ACHN (cell line): ENCODE measurements at places on chromosomes 4 and X.
A peak's percentile ranks its signal among the peaks of the same experiment; 100 is the strongest.

GRCh38 chr4:41991916-41992767 is 1.8 kb downstream of the SLC30A9 start:
- DNase-seq: peak; percentile 12

DNA sequence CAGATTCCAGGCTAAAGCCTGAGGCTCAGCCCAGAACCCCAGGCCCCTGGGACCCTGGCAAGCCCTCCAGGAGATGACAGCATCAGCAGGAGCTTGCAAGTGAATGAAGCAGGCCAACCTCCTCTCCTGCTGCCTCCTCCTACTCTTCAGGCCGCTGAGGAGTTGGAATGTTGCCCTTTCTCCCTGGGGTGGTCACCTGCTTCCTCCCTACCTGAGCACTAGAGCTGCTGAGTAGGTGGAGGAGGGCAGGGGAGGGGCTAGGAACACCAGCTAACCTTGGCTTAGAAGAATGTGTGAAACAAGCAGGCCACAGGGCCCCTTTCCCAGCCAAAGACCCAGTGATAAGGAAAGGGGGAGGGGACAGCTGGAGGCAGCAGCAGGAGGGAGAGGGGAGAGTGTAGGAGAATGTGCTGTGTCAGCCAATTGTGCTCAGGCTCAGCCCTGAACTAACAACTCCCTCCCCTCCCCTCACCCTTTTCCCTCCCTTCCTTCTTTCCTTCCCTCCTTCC is 58.0 kb downstream of the PJA1 start:
- DNase-seq: no peak

DNA sequence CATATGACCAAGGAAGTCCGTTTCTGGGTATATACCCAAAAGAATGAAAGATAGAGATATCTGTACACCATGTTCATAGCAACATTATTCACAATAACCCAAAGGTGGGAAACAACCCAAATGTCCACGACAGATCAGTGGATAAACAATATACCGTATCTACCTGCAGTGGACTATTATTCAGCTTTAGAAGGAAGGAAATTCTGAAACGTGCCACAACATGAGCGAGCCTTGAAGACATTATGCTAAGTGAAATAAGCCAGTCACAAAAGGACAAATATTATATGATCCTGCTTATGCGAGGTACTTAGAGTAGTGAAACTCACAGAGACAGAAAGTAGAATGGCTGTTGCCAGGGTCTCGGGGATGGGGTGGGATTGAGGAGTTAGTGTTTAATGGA is 75.0 kb downstream of the ANAPC4 start:
- no peak for DNase-seq

DNA sequence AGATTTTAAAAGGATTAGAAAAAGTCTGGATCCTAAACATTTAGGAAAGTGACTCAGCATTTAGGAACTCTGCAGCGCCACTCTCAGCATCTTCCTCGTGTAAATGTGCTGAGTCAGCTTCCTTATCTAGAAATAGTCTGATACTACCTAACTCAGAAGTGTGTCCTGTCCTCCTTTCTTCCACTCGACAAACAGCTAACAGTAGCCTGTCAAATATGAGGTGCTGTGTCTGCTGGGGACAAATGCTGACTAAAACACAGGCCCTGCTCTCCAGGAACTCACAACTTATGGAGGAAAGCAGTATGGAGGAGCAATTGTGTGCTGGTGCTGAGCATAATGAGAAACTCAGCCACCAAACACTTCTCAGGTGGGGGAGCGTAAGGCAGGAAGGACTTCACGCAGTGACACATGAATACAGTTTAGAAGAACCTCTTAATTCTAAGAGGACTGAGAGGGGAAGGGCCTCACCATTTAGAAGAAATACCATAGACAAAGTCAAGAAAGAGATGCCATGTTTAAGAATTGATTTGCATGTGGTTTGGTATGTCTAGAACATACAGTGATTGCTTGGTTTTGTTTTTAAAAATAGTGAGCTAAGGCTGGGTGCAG is 125.3 kb downstream of the SOWAHB start:
- no peak for DNase-seq

DNA sequence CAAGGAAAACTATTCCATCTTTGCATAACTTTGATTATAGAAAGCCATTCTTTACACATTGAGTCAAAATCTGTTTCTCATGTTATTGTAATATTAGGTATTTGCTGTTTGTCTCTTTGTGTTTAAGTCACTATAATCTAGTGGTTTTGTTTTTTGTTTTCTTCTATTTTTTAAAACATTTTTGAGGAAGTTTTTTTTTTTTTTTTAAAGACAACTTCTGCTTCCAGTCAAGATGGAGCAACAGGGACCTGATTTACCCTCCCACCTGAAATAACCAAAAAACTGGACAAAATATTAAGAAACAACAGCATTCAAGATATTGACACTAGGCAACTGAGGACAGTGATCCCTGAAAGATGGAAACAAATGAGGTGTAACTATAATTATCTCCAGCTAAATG is 18.4 kb upstream of the NSUN7 start:
- DNase-seq: no peak

- no peak for DNase-seq
Measured at GRCh38 chrX:16187024-16187760, 19.9 kb downstream of the MAGEB17 start.

DNA sequence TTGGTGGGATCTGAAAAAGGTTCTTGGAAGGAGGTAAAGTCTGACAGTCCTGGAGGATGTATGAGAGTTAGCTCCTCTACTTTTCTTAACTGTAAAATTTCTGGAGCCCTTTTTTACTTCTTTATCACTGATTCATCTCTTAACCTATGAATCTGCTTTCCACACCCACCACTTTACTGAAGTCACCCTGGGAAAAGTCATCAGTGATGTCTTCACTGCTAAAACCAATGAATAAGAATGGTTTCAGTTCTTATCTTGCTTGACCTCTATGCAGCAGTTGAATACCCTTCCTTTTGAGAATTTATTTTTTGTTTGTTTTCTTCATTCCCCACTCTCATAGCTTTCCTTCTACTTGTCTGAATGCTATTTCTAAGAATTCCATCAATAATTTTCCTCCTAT is 80.0 kb downstream of the AREG start:
- no peak for DNase-seq

- DNase-seq: no peak
Measured at GRCh38 chrX:47181301-47181700, 12.3 kb upstream of the UBA1 start.
